HCEC 1CT (cell line): ENCODE measurements at places on chromosomes 1 and 21.

- DNase-seq = no peak
Measured at GRCh38 chr1:245336149-245336983, 181.6 kb downstream of the KIF26B start.

DNA sequence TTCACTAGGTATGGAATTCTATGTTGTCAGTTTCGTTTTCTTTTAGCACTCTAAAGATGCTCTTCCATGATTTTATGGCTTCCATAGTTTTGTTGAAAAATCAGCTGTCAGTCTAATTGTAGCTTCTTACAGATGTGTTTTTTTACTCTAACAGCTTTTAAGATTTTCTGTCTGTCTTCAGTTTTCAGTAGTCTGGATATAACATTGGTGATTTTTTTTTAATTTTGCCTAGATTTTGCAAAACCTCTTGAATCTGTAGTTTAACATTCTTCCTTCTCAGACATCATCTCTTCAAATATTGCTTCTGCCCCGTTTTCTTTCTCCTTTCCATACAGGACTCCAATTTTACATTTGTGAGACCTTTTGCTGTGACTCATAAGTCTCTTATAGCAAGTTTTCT lies 17.9 kb upstream of the DYRK1A start:
- no peak for DNase-seq

GRCh38 chr1:9443913-9444445 lies 95.3 kb upstream of the SLC25A33 start:
- no peak for DNase-seq

DNA sequence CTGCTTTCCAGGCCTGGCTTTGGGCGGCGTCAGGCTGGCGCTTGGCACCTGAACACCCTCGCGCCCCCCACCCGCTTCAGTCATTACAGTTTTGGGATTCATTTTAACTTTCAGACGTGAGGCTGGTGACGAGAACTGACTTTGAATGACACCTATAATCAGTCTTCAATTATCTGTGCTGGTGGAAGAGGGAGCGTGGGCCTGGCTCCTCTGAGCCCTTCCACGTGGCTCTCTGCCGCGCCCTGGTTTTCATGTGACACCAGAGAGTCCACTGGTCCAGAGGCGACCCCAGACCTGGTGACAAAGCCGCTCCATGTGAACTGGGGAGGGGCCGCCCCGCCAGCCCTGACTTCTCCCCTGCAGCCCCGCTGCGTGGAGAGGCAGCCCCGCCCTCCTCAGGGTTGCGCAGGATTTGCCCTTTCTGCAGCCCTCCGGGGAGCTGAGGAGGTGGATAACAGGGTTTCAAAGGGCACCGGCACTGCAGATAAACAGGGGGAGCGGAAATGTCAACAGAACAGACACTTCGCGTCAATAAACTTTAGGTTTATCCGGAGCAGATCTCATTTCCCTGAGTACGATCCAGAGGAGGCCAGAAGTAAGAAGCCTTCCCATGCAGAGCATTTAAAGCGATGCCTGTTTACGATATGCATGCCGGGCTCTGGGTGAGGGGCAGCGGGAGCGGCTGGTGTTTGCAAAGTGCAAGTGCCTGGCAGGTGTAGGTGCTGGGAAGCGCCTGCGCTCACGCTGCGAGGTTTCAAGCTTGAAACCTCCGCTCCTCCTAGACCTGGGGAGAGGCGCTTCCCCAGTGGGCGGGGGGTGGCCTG lies 56.4 kb downstream of the AJAP1 start:
- no peak for DNase-seq

GRCh38 chr1:199010933-199011332 lies 372.1 kb downstream of the PTPRC start:
- DNase-seq = peak; percentile 6

DNA sequence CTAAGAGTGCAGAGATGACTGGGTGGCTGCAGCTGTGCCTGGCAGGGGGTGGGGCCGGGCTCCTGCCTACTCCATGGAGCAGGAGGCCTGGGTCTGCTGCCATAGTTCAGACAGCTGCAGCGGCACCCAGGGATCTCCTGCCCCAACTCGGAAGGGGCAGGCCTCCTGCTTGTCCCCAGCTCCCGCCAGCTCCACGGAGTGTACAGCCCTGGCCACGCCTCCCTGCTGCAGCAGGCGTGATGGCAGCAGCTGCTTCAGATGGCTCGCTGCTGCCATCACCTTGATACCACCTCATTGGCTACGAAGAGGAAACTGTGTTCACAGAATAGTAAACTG lies 35.9 kb downstream of the ACTL8 start:
- no peak for DNase-seq

- DNase-seq = no peak
Measured at GRCh38 chr1:216705676-216706075, 17.6 kb downstream of the ESRRG start.

DNA sequence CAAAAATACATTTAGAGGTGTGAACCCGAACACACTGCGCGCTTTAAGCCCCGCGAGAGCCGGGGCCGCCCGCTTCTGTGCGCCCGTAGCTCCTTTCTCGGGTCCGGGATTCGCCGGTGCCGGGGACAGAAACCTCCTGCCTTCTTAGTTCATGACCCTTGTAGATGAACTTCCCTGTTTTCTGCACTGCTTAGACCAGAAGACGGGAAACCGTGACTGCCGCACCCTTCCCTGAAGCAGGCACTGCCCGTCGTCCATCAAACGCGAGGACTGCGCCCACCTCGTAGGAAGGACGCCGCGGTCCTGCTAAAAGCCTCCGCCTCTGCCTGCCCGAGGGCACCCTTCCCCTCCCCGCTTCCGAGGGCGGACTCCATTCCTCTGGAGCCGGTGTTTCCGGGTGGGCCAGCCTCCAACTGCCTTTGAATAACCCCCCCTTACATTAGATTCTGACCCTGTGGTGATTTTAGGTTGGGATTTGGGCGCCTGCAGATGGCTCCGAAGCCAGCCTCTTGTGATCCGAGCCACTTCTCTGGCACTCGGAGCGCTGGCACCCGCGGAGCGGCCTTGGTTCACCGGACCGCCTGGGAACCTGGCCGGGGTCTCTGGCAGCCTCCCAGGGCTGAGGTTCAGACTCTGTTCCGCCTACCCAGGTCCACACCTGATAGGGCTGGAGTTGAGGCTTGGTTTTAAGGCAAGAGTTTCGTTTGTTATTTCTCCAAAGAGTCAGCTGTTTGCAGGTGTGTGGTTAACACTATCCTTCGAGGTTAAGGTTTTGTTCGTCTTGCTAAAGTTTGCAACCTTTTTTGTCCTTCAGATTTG lies 1.2 kb upstream of the PTTG1IP start:
- no peak for DNase-seq

DNA sequence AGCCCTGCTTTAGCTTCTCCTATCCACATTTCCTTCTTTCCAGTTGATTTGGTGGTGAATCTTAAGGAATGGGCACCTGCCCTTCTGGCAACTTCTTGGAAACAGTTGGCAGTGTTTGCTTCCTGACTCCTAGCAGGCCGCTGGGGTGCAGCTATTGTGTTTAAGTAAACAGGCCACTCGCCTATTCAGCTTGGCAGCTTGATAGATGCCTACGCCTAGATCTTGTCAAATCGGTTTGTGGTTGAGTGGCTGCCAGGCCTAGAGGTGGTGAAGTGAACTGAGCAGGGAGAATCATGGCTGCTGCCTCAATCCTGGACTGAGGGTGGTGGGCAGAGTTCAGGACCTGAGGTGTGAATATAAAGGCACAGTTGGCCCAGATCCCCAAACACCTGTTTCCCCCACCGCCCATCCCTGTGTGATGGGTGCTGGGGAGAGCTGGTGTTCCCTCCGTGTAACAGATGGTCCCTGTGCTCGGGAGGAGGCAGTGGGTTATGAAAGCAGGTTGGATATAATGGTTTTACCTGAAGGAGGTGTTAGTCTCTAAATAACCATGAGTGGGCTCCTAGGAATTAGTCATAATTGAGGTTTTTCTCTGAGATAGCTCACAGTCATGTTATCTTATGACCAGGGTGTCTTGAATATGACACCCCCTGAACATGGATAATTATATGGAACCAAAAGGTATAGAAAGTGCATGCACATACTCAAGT lies 940 bp upstream of the PLA2G2C start:
- DNase-seq = no peak

DNA sequence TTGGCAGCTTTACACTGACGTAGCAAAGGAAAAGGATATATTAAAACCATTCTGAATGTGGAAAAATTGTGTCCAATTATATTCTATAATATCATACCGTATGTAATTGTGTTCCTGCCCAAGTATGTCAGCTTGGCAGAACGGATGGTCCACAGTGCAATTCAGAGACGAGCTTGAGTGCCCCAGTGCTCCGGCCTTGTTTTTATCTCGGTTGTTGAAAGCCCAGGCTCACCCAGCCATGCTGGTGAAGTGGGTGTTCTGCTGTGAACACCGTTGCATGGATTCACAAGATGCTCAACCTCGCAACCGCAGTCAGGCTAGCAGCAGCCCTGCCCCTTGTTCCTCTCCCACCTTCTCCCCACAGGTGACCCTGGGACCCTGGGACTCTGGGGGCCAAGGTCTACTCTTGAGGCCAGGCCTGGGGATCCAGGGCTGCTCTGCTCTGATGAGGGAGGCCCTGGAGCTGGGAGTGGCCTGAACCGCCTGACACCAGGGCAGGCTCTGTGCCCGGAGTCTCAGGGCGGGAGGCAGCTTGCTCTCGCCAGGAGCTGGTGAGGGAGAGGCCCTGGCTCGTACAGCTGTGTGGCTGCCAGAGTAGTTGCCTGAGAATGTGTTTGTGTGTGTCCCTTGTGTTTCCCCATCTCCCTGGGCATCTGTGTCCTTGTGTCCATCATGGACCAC lies 11.2 kb downstream of the PTPRF start:
- no peak for DNase-seq

DNA sequence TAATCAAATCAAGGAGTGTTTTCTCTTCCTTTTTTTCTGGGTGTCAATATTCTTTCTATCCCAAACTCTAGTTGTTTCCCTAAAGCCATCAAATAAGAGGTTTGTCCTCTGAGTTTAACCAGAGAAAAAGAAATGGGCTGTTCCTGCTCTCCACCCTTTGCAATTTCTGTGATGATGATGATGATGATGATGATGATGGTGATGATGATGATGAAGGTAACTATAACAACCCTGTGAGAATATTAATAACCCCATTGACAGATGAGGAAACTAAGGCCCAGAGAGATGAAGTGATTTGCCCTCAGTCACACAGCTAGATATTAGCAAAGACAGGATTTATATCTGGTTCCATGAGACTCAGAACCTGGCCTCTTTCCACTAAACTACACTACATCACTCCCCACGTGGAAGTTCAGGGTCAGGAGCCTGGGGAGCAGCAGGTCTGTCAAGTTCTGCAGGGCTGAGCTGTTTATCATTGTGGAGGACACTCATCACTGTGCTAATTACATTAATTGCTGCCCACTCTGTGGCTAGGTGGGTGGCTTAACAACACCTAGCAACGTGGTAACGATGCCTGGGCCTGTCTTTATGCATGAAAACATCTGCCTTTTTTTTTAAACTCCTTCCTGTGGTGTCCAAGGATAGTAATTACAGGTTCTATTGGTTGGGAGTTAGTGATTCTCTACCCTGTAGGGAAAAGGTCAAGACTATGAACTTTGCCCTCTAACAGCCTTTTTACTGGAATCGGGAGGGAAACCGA lies 19.0 kb upstream of the JUN start:
- no peak for DNase-seq

DNA sequence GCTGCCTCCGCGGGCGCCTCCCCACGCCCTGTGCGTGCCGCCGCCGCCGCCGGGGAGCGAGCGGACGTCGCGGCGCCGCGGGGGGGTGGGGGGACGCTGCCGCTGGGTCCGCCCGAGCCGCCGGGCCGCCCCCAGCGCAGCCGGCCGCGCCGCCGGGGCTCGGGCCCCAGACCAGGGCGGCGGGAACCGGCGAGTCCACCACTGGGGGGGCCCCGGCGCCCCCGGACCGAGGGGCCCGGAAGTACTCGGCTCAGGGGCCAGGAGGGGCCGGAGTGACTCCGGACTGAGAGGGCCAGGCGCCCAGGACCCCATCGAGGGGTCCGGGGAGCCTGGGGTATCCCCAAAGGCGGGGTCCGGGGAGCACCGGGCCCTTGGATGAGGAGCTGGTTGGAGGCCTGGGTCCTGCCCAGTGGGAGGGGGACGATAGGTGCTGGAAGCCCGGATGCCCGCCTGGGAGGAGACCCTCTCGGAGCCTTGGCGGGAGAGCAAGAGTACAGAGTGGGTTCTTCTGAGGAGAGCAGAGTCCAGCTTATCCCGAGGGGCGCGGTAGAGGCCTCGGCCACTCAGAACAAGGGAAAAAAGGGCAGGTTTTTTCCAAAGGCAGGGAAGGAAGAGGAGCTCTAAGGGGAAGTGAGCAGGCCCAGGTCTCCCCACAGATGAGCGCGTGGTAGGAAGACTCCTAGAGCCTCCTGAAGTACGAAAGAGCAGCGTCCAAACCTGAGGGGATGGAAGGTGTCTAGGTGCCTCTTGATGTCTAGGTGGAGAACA lies 556 bp downstream of the GMEB1 start:
- DNase-seq = peak; percentile 67

DNA sequence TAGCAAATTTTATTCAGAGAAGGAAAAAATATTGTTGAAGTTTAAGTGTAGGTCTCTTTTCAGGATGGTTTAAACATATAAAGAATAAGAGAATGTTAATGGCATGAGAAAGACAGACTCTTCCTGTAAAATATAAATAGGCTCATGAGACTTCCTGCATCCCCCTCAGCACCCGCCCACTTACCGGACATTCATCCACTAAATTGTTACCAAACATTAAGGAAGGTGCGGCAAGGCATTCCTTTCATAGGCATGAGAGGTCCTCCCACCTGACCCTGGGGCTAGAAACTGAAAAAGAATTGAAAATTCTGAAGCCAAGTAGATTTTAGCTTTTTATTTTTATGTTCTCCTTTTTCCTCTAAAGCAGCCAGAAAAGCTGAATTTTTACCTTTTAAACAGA lies 10.6 kb upstream of the USP1 start:
- no peak for DNase-seq

- DNase-seq = no peak
Measured at GRCh38 chr1:226790545-226791181, 51.6 kb upstream of the ITPKB start.

GRCh38 chr1:97721221-97721620 lies 199.6 kb downstream of the DPYD start:
- DNase-seq = peak; percentile 7

GRCh38 chr1:213687832-213688231 lies 299.9 kb upstream of the PROX1 start:
- no peak for DNase-seq

DNA sequence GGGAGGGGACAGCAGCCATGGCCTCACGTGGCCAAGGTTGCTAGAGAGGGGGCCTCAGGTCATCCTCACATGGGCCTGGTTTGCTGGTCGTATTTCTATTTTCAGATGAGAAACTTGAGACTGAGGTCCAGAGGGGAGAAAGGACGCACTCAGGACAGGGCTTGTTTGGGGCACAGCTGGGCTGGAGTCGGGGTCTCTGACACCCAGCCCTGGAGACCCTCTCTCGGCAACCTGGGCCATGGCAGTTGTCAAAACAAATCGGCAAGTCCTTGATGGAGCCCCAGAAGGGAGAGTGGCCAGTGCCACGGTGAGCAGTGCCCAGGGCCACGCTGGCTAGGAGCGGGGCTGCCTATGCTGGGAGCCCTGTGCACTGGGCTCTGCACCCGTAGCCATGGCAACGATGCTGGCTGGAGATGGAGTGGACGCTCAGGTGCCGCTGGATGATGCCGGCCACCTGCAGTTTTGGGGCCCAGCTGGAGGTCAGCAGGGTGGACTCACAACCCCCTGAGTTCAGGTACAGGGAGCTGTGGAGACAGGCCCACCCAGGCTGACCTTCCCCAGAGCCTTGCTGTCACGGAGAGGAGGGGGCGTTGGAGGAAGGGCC lies 11.1 kb downstream of the LRRC3 start:
- DNase-seq = no peak

- no peak for DNase-seq
Measured at GRCh38 chr1:41852091-41852490, 66.6 kb downstream of the HIVEP3 start.
